ENCODE measurements at places on chromosomes 16 and 17.

- DNase-seq: peak; percentile 51
Measured at GRCh38 chr17:980406-981291, 1.1 kb upstream of the NXN start.

- no peak for DNase-seq
Measured at GRCh38 chr17:16415031-16415924, at the start of gene TRPV2. Gene TRPV2 (plus strand): TSS chr17:16415571. CDS start chr17:16417669, 2,098 bp downstream.

GRCh38 chr16:80725566-80726162, 78.7 kb downstream of the CDYL2 start:
- DNase-seq: peak; percentile 60

DNA sequence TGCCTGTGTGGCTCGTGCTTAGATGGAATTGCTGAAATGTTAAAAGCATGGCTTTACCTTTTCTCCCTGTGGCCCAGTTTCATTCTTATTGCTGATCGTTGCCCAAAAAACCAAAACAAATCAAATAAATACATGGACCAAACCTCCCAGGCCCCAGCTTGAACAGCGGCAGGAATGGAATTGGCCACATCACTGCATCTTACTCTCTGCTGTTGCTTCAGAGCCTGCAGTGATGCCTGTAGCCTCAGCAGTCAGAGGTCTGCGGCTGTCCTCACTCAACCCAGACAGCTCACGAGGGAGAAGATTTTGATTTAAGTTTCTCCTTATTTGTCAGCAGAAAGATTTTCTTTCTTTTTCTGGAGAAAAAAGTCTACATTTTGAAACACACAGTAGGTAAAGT, 91.5 kb downstream of the NPIPB11 start:
- no peak for DNase-seq

DNA sequence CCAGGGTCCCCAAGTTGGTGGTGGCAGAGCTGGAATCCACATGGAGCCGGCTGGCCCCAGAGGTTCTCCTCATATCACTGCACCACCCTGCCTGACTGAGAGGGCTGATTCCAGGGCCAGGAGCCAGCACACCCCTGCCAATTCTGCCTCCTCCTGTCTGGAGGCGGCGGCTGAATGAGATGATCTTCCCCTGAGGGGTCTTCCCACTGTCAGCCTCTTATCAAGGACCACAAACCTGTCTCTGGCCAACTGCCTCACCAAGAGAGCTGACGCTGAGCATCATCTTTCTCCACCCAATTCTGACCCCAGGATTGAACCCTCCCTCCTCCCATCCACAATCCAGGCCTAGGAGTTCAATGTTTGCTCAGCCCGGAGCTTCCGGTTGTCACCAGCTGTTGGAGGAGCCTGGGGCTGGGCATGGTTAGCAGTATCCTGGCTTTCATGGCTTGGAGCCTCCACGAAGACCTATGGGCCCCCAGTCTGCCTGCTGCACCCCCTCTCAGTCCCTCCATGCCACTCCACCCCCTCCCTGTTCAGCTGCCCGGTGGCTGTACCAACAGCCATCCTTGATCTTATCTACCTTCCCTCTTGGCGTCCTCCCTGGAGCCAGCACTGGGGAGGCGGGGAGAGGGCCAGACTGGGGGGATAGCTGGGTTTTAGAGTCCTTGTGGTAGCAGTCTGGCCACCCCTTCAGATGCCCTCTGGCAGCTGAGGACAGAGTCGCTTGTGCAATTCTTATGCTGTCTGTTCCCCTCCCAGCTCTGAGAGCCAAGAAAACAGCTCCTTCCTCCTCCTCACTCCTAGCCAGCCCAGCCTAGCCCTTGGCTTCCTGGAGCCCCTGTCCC, 25.6 kb downstream of the ABCC3 start:
- no peak for DNase-seq

DNA sequence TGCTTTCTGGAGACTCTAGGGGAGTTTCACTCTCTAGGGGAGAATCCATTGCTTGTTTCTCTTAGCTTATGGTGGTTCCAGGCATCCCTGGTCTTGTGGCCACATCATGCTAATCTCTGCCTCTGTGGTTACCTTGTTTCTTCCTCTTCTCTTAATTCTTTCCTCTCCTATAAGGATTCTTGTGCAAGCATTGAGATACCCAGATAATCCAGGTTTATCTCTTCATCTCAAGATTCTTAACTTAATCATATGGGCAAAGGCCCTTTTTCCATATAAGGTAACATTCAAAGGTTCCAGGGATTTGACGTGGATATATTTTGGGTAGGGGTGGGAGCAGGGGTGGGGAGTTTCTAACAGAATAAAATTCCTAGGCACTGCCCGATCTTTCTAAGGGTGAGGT, 32.6 kb downstream of the FAM20A start:
- no peak for DNase-seq

GRCh38 chr17:40015998-40016985, 1.1 kb downstream of the CSF3 start:
- DNase-seq: no peak

- DNase-seq: peak; percentile 92
Measured at GRCh38 chr17:1779571-1780131, 17.8 kb downstream of the SERPINF1 start.

DNA sequence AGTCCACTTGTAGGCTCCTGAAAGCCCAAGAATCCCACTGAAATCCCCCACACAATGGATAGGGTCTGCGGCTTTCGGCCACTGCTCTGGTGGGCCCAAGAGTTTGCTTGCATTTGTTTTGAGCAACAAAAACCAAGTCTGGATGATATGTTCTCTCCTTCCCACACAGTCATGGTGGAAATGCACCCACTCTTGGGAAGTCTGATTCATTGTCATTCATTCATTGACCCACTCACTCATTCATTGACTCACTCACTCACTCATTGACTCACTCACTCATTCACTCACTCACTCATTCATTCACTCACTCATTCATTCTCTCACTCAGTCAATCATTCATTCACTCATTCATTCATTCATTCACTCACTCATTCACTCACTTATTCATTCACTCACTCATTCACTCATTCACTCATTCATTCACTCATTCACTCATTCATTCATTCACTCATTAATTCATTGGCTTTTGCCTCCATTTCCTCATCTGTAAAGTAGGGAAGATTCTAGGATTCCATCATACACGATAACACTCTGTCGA, 2.2 kb upstream of the CA5A start:
- DNase-seq: no peak

GRCh38 chr17:10622617-10623485, 34.3 kb downstream of the MYH3 start:
- DNase-seq: no peak

- no peak for DNase-seq
Measured at GRCh38 chr17:57441270-57441600, 184.9 kb downstream of the MSI2 start.

DNA sequence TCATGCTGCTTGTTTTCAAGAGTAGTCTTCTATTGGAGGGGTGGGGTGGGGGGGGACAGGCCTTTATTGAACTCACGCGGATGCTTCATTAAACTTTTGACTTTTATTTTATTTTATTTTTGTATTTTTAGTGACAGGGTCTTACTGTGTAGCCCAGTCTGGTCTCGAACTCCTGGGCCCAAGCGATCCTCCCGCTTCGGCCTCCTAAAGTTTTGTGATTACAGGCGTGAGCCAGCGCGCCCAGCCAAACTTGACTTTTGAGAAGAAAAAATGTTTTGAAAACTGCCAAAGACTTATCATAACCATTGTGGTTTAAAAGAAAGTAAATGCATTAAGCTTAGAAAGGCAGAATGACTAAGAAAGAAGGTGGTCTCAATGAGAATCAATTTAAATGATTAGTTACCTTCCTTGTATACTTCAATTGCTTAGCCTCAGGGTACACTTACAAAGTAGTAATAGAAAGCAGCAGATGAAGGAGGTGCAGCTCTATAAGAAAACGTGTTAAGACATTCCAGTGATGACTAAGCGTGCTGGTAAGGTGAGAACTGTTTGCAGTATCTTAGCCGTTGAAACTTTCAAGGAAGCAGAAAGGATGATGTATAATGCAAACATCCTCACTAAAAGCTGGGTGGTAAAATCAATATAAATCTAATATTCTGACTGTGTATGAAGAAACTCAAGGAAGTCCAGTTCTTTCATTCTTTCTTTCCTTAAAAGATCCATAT, 1.2 kb downstream of the AP2B1 start:
- peak; percentile 80 for DNase-seq

GRCh38 chr17:61217878-61218437, 181.7 kb upstream of the TBX2 start:
- DNase-seq: no peak

DNA sequence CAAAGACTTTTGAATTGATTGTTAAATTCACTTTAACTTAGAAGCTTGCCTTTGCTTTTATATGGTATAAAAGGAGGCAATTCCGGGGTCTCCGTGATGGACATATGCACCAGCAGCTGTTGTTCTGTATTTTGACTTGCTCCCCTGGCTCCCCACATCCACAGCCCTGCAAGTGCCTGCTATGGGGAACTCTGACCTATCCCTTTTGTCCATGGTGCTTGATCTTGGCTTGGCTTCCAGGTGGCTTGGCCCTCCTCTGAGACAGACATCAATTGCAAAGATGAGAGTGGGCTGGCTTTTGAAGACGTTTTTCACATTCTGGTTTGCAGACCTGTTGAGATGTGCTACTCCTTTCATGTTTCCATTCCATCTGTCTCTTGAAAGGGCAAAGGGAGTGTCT, 26.9 kb downstream of the TOM1L1 start:
- no peak for DNase-seq

DNA sequence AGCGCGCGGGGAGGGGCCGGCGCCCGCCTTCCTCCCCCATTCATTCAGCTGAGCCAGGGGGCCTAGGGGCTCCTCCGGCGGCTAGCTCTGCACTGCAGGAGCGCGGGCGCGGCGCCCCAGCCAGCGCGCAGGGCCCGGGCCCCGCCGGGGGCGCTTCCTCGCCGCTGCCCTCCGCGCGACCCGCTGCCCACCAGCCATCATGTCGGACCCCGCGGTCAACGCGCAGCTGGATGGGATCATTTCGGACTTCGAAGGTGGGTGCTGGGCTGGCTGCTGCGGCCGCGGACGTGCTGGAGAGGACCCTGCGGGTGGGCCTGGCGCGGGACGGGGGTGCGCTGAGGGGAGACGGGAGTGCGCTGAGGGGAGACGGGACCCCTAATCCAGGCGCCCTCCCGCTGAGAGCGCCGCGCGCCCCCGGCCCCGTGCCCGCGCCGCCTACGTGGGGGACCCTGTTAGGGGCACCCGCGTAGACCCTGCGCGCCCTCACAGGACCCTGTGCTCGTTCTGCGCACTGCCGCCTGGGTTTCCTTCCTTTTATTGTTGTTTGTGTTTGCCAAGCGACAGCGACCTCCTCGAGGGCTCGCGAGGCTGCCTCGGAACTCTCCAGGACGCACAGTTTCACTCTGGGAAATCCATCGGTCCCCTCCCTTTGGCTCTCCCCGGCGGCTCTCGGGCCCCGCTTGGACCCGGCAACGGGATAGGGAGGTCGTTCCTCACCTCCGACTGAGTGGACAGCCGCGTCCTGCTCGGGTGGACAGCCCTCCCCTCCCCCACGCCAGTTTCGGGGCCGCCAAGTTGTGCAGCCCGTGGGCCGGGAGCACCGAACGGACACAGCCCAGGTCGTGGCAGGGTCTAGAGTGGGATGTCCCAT, 232.8 kb downstream of the SEC14L1 start:
- no peak for DNase-seq

DNA sequence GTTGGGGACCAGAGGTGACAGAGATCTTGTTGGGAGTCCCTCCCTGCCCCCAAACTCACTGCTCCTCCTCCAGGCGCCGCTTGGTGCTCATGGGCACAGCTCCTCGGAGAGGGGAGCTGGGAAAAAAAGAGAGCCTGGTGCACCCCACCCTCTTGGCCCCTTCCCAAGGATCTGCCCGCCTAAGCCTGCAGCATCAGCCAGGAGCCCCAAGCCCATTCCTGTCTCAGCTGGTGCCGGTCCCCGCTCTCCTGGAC, 400 bp downstream of the HCFC1R1 start:
- DNase-seq: no peak

DNA sequence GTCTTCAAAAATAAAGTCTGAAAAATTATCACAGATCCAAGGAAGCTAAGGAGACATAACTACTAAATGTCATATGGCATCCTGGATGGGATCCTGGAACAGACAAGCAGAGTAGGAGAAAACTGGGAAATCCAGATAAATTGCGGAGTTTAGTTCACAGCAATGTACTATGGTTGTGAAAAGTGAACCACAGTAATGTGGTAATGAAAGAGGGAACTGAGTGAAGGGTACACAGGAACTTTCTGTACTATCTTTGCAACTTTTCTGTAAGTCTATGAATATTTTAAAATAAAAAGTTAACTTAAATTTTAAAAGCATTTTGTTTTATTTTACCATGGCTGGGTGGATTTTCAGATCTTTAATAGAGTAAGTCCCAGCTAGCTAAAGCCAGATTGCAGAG, 16.3 kb downstream of the SLFN12L start:
- DNase-seq: no peak

DNA sequence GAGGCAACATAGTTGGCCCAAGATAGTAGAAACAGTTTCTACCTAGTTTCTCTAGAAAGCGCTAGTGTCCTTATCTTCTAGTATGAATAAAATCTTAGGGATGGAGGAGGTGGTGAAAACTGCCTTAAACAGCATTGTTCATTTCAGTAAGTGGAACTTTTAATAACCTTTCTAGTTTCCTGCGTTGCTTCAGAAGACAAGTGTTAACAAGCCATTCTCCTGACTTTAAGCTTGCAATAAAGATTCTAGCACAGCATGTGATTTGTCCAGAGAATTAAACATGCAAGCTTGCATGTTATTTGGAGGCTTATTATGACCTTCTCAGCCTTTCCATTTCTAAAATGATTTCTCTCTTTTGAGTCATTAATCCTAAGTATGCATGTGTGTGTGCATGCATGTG, 72.3 kb downstream of the TANGO6 start:
- no peak for DNase-seq

DNA sequence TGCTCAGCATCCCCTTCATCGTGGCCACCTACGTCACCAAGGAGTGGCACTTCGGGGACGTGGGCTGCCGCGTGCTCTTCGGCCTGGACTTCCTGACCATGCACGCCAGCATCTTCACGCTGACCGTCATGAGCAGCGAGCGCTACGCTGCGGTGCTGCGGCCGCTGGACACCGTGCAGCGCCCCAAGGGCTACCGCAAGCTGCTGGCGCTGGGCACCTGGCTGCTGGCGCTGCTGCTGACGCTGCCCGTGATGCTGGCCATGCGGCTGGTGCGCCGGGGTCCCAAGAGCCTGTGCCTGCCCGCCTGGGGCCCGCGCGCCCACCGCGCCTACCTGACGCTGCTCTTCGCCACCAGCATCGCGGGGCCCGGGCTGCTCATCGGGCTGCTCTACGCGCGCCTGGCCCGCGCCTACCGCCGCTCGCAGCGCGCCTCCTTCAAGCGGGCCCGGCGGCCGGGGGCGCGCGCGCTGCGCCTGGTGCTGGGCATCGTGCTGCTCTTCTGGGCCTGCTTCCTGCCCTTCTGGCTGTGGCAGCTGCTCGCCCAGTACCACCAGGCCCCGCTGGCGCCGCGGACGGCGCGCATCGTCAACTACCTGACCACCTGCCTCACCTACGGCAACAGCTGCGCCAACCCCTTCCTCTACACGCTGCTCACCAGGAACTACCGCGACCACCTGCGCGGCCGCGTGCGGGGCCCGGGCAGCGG, 3.2 kb downstream of the UTS2R start:
- no peak for DNase-seq

- no peak for DNase-seq
Measured at GRCh38 chr17:1491443-1492248, 840 bp downstream of the MYO1C start.
